ENCODE measurements at places on chromosomes 1 and 21.

GRCh38 chr1:41780322-41780721 is 138.4 kb downstream of the HIVEP3 start:
- DNase-seq: no peak

DNA sequence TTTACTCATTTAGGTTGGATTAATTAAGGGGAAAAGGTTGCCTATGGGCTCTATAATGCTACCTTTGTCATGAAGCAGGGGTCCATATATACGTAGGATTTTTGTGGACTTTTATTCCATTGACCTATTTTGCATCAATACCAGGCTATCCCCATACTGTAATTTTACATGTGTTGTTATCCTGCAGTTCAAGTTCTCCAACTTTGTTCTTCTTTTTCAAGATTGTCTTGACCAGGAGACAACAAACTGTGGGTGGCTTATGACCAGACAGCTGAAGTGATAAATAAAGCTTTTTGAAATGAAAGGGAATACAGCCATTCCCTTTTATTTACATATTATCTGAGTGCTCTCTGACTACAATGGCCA is 345.7 kb downstream of the BARHL2 start:
- no peak for DNase-seq

DNA sequence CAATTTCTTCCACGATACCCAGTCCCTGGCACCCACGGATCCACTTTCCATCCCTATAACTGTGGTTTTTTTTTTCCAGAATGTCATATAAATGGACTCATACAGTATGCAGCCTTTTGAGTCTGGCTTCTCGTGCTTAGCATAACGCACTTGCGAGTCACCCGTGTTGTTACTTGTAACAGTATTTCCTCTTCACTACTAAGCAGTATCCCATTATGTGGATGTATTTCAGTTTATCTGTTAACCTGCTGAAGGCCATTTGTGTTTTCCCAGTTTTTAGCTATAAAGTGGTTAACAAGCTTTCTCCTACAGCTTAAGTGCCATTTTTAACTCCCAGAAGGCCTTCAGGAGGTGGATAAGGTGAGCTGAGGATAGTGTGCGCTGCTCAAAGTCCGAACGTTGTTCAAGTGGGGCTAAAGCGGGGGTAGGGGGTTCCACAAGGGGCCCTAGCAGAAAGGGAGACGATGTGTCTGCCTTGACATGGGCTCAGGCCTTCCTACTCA is 829 bp downstream of the ADAR start:
- DNase-seq: no peak

DNA sequence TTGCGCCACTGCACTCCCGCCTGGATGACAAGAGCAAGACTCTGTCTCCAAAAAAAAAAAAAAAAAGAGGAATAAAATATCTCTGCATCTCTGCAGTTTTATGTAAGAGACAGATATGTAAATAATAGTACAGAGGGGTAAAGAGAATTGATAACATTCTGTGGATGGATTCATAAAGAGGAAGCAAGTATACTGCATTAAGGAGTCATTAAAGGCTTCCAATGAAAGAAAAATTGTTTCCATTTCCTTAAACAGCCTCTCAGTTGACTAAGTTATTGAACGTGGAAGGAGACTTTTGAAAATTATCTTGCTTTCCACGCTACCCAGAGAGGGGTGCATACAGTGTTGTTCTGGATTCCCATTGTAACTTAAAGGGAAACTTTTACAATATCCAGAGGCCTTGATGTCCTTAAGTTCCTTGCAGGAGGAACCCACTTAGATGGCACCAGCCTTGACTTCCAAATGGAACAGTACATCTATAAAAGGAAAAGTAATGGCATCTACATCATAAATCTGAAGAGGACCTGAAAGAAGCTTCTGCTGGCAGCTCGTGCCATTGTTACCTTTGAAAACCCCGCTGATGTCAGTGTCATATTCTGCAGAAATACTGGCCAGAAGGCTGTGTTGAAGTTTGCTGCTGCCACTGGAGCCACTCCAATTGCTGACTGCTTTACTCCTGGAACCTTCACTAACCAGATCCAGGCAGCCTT is 13.8 kb downstream of the CEP350 start:
- no peak for DNase-seq

- DNase-seq: no peak
Measured at GRCh38 chr21:24436236-24436635, 1171.0 kb downstream of the MRPL39 start.

GRCh38 chr1:104468282-104468681 is 718.6 kb downstream of the AMY1C start:
- DNase-seq: no peak

DNA sequence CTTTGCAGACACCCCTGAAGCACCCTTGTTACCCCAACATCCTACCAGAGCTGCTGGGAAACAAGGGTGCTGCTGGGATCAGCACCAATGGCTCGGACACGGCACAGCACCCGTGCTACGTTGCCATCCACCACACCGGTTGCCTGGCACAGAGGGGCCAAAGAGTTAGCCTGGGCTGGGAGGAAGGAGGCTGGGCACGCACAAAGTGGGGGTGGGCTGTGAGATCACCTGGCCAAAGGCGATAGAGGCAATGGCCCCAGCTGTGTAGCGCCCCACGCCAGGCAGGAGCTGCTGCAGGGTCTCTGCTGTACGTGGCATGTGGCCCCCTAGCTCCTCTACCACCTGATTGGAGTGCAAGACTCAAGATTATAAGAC is 5.6 kb downstream of the HPDL start:
- no peak for DNase-seq

DNA sequence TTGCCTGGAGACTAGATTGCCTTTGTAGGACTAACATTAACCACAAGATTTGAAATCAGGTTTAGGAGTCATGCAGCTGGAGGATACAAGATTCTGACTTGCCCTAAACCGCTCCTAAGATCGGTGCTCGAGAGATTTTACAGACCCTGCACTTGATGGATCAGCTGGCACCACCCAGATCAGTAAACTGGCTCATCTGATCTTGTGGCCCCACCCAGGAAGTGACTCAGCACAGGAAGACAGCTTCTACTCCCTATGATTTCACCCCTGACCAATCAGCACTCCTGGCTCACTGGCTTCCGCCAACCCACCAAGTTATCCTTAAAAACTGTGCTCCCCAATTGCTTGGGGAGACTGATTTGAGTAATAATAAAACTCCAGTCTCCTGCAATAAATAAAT is 876 bp upstream of the CATSPERE start:
- DNase-seq: no peak

DNA sequence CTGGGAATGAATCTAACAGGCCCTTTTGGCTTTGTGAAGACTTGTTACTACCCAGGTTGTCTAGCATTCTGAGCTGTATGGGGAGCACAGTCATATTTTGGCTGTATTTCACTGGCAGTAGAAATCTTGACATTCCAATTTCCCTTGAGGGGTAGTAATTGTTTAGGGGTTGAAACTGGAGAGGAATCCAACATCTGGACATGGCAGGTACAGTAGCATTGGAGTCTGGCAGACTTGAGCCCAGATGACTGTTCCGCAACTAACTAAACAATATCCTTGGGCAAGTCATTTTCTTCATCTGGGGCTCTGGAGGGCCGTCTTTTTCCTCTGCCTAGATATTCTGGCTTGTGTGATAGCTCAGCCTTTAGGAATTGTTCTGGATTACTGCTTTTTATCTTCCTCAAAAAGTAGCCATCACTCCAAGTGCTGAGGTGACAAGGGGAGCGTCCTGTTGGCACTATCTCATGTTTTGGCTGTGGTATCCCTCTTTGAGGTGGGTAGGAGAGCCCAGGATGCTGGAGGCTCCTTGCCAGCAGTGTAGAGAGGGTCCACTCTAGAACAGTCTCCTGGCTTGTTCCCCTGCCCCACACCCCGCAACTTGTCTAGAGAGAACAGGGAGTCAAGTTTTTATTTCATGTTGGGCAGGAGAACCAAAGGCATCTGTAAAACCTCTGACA is 22.7 kb upstream of the NBL1 start:
- no peak for DNase-seq

GRCh38 chr1:206518206-206518605 is 10.9 kb downstream of the RASSF5 start:
- DNase-seq: no peak

GRCh38 chr1:32247983-32248889 is 1.2 kb downstream of the FAM167B start:
- DNase-seq: no peak

- no peak for DNase-seq
Measured at GRCh38 chr1:203627398-203627797, 766 bp downstream of the ATP2B4 start.

DNA sequence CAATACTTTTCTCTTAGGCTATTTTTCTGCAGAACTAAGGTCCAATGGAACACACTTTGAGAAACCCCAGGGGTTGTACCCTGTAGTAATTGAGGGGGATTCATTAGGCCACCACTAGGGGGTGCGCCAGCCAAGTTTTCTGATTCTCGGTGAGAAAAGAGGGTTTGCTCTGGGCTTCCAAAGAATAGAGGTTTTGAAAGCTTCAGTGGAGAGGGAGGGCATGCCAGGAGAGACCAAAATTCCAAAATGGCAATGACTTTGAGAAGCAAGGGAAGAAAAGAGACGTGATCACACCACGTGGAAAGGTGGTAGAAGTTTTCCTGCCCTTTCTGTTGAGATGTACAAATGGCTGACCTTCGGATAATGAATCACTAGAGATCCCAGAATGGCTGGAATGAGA is 323.3 kb downstream of the RPS6KC1 start:
- DNase-seq: no peak
